Cardiac septum (tissue), 1 donor: ENCODE measurements at places on chromosomes 1 and 21. TPM values are rescaled to one million over a fixed set of nuclear protein-coding genes. Genes with fewer than 3 reads are reported as not detected.

- DNase-seq, result no peak
Observed at GRCh38 chr1:118479351-118479750, 294.3 kb upstream of the SPAG17 start.

GRCh38 chr1:36729716-36730510 is 247.2 kb upstream of the CSF3R start:
- DNase-seq, result no peak

DNA sequence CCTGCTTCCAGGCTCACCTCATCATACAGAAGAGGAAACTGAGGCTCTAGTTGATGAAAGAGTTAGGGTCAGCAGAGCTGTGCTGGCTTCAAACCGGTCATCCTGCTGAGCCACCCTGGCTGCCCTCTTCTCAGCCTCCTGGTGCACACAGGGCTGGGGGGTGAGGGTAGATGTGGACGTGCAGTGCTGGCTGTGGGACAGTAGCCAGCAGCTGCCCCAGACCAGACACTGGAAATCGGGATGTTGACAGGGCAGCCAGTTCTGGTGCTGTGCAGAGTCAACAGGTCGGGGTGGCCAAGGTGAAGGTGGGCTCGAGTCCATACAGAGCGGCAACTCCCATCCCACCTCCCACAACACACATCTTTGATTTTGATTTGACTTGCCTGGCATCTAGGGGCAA is 1.5 kb upstream of the CLCNKA start:
- no peak for DNase-seq

INAVA gene
- total RNA-seq, result 0.27 TPM

KMO gene
- total RNA-seq, result 0.13 TPM

DNA sequence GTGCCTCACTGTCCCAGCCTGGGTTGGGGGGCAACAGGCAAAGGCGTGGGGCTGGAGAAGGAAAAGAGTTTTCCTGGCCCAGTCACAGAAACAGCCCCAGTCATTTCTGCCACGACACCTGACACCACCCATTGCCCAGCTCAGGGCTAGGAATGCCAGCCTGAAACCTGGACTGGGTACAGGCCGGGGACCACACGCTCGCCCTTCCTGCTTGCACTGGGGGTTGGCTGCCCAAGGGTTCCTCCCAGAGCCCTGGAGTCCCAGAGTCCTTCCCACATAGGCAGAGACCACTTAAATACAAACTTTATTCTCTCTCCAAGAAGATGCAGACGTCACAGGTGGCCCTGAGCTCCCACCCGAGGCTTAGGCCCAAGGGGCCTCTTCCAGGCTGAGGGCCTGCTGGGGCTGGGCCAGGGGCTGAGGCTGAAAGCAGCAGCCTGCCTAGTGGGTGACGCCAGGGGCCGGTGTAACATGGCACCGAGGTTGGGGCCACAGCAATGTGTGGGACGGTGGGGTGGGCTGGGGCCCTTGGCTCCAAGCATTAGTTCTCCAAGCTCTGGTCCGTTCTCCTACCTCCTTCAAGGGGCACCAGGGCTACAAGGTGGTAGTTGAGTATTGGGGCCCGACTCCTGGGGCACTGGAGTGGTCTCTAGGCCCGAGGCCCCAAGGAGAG is 1.6 kb downstream of the TMEM52 start:
- no peak for DNase-seq

NKAIN1 gene
- total RNA-seq, result 0.11 TPM

- no peak for DNase-seq
Observed at GRCh38 chr1:164950541-164950986, 391.6 kb downstream of the PBX1 start.

GRCh38 chr1:30372792-30373433 is 350.5 kb downstream of the MATN1 start:
- DNase-seq, result peak; percentile 60

- DNase-seq, result no peak
Observed at GRCh38 chr21:40840401-40841125, 6.4 kb downstream of the DSCAM start.

SYCP1 gene
- not detected for total RNA-seq

DNA sequence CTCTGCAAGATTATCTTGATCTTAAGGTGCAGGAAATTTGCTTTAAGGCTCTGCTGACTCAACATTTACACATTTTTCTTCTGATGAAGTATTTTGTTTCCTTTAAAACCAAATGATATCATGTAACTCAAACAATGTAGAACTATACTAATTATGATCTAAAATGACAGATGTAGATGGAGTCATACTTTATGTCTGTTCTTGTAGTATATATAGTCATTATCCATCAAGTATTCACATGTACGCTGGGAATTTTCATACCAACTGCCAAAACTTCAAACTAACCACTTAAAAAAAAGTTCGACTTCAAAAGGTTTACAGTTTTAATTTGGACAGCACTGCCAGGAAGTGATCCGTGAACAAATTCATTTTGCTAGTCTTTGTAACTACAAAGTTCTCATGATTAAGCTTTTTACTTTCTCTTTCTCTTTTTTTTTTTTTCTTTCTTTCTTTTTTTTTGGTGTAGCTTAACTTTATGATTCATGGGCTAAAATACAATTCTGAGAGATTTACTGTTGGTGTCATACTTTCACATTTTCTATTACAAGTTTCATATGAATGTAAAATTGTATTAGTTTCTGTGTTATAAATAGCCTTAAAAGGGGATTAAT is 509.0 kb upstream of the CXADR start:
- no peak for DNase-seq

DNA sequence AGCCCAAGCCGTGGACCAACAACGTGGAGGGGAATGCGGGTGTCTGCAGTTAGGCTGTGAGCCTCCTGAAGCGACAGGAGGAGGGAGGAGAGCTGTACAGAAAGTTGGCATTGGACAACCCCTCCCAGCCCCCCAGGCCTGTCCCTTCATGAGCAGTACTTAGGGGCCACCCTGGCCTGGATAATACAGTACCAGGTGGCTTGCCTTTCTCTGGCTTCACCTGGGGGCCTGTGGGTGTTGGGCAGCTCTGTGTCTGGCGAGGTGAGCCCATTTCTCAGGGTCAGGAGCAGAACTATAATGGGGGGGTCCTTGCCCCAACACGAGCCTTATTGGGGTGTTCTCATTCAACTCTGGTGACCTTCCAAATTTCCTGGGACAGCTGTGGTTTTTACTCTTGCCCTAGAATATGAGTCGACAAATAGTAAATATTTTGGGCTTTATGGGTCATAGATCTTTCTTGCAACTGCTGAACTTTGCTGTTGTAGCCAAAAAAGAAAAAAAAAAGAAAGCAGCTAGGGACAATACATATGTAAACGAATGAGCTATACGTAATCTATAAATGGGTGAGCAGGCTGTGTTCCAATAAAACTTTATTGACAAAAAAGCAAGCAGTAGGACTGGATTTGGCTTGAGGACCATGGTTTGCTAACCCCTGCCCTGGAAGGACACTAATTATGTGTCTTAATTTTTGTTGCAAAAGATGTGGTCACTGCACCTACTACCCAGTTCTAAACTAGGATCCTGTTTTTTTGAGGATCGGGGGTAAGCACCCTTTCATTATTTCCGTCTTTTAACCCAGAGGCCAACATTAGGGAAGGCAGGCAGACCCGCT is 11.4 kb downstream of the COQ8A start:
- DNase-seq, result peak; percentile 36

TCEANC2 gene
- total RNA-seq, result 4.1 TPM

- DNase-seq, result no peak
Observed at GRCh38 chr1:164640686-164641352, 81.8 kb downstream of the PBX1 start.

KCNA2 gene
- 0.51 TPM for total RNA-seq

RAVER2 gene
- 12.2 TPM for total RNA-seq

GRCh38 chr1:89953131-89953626 is 41.7 kb upstream of the ZNF326 start:
- DNase-seq, result no peak

DNA sequence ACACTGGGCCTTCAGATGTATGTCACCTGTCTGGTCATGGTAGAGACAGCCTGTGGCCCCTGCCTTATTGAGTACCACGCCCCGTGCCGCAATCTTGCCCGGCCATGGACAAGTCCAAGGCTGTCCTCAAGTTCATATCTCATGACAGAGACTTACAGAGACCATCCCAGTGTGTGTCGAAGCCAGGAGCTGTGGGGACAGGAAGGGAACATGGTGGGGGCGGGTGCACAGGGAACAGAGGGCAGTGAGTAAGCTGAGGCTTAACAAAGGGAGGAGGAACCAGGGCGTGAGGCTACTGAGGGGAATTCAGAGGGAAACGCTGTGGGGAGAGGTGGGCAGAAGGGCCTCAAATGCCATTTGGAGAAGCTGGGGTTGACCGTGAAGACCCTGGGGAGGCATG is 75.8 kb downstream of the ALPL start:
- DNase-seq, result no peak

C1orf87 gene
- total RNA-seq, result not detected

DNA sequence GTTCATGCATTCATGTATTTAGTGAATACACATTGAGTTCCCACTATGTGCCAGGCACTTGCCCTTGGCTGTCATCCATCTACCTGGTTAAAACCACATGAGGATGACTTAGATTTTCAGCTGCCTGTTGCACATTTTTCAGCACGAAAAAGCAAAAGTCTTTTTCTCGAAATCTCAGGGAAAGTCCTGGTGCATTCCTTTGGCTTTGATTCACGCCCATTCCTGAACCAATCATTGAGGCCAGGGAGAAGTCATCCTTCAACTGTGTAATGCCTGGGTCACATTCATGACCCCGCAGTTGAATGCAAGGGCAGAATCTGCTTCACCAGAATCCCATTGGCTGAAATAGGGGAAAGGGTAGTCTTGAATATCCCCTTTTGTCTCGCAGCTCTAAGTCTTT is 84.4 kb downstream of the RNF220 start:
- no peak for DNase-seq

C1orf115 gene
- total RNA-seq, result 5.5 TPM

IL20 gene
- total RNA-seq, result not detected

CFHR4 gene
- not detected for total RNA-seq

ATP1A4 gene
- 1.0 TPM for total RNA-seq

GRCh38 chr1:25787760-25788166 is 12.2 kb upstream of the SELENON start:
- no peak for DNase-seq
